HuH-7 (cell line): ENCODE measurements at places on chromosomes 2 and 18.

- DNase-seq, result no peak
Observed at GRCh38 chr2:148896136-148896535, 21.1 kb downstream of the KIF5C start.

DNA sequence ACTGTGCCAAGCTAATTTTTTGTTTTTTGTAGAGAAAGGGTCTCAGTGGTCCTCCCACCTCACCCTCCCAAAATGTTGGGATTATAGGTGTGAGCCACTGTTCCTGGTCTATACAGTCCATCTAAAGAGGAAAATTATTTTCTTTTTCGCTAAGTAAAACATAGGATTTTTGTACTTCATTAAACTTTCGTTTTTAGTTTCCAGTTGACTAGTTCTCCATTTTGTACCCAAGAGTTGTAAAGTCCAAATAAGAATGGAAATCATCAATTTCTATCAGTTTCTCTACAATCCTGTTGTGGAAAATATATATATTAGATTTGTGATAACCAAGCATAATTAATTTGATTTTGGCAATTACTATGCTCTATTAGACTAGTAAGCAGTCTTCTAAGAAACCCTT, 156.4 kb downstream of the BABAM2 start:
- DNase-seq, result no peak

DNA sequence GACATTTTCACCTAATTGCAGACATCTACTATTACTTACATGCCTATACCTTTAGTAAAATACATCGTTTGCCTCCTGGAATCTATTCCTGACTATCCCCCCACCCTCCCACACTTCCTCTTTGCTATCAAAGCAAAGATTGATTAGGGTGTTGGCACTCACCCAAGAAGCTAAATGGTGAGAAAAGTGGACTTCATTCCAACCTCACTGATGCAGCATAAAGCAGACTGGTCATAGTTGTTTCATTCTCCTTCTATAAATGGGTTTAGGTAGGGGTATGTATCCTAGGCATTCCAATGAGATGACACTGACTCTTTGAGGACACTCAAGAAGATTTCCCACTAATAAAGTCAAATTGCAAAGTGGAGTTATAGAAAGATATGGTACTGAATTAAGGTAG, 97.4 kb downstream of the LRP1B start:
- no peak for DNase-seq

- no peak for DNase-seq
Observed at GRCh38 chr18:44850001-44850400, 169.3 kb downstream of the SETBP1 start.

DNA sequence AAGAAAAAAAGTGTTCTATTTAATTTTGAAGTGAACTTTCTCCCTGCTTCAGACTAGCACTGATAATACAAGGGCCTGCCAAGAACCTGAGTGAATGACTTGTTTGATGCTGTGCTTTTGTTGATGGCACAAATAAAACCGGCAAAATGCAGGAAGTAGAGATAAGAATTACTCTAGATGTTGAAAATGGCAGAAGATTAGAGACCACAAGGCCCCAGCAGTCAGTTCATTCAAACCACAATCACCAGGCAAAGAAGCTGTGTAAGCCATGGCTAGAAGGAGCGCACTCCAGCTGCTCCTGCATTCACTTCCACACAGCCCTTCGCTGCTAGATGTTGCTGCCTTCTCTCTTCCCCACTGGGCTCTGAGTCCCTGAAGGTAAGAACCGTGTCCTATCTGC, 297.1 kb downstream of the AGPS start:
- no peak for DNase-seq

- no peak for DNase-seq
Observed at GRCh38 chr2:156826341-156826933, 390.3 kb downstream of the GPD2 start.

DNA sequence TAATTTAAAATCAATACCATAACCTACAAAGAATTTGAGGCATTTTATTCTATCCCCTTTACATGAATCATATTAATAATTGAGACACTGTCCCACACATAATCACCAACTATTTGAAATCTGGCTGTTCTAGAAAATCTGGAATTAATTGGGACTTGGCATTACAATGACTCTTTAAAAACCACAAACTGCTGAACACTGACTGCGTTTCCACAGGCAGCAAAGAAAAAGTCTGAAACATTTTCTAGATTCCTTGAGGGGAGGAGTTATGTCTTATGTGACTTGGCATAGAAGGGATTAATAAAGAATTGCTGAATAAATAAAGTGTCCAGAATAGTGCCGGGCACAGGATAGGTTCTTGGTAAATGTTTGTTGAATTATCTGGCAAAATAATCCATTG, 61.4 kb downstream of the GPR39 start:
- DNase-seq, result no peak

DNA sequence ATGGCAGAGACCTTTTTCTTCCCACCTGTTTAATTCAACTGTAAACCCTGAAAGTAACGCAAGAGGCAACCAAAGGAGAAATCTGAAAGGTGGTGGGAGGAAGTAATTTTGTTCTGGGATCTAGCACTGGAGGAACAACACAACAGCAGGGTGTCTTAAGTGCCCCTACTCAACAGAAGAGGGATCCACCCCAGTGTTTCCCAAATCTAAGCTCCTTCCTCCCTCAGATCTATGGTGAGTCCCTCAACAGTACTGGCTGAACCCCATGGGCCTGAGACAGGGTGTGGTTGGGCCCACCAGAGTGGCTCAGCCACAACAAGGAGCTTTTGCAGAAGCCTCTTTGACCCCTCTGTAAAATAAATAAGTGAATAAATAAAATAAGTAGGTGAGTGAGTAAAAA, 790.3 kb downstream of the ERBB4 start:
- DNase-seq, result no peak

GRCh38 chr2:9179572-9180201, 26.9 kb upstream of the ASAP2 start:
- DNase-seq, result no peak

GRCh38 chr2:58826795-58827194, 585.7 kb upstream of the FANCL start:
- no peak for DNase-seq

DNA sequence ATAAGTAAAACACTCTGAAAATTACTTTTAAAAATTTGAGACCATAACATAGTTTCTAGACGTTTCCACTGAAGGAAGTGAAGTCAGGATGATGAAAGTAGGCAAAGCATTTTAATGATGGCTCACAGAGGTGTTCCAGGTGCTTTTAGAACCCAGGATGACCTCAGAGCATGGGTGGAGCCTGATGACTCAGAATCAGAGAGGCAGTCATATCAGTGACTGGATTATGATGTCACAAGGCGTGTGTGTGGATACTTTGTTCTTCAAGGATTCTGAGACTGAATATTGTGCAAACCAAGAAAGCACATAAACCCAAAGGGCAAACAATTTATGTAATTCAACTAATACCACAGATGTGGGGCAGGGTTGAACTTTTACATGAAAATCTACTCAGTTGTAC, 208.0 kb upstream of the FBXO11 start:
- no peak for DNase-seq

DNA sequence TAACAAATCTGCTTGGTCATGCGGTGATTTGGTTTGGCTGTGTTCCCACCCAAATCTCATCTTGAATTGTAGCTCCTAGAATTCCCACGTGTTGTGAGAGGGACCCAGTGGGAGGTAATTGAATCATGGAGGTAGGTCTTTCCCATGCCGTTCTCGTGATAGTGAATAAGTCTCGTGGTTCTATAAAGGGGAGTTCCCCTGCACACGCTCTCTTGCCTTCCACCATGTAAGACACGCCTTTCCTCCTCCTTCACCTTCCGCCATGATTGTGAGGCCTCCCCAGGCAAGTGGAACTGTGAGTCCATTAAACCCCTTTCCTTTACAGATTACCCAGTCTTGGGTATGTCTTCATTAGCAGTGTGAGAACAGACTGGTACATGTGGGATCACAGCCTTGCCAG, 36.7 kb downstream of the TRABD2A start:
- no peak for DNase-seq

DNA sequence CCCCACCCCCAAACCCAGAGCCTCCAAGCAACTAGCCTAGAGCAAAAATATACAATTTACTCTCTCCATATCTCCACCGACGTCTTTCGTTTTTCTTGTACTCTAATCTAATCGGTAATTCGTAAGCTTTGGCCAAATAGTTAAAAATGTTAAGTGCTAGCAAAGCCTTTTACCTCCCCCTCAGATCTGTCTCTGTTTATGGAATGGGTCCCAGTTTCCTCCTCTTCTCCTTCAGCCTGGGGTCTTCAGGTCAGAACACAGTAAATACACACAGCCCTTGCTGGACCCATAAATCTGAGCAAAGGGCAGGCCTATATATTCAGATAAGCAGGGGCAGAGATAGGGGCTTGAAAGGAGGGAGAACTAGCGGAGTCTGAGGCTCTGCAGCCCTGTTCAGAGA, 267.4 kb downstream of the MEIS1 start:
- peak; percentile 15 for DNase-seq

DNA sequence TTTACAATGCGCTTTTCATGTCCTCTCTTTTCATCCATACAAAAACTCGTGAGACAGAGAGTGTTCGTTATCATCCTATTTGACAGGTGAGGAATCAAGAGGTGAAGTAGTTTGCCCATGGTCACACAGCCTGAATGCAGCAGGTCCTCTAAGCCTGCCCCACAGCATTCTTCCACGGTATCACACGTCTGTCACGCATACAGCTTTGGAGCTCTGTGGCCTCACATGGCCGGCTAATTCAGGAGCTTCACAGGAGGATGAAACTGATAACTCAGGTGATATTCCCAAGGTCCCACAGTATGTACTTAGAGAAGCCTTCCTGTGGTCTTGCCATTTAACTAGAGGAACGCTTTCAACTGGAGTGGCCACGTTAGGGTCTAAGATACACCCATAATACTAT, 59.0 kb downstream of the MYO5B start:
- no peak for DNase-seq

DNA sequence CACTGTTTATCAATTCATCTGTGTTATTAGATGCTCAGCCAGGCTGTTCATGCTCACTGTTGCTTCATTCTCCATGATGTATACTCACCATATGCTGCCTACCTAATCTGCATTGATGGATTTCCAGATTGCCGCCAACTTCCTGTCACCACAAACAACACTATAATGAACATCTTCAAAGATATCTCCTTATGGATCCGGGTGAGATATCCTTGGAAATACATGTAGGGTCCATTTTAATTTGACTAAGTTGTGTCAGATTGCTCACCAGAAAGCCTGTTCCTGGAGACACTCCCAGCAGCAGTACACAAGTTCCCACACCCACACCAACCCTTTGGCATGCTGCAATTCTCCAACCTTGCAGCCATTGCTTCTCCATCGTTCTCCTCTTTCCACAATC, 547.5 kb upstream of the TNP1 start:
- DNase-seq, result no peak

GRCh38 chr2:200439981-200440380, 69.9 kb downstream of the KCTD18 start:
- DNase-seq, result no peak

DNA sequence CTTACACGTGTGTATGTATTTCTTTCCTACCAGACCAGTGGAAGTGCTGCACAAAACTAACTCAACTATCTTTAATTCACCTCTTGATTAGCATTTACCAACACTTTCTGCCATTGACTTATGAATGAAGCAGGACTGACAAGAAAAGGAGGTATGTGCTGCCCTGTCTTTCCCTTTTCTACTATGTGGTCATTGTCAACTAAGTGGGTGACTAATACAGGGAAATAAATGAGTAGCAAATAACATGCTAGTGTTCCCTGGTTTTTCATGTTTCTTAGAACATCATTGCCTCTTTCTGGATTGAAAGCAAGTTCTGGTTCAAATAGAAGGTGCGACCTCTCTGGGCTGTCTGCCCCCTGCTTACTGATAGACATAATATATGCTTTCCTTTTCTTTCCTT, 58.0 kb downstream of the LINC00305 start:
- no peak for DNase-seq

DNA sequence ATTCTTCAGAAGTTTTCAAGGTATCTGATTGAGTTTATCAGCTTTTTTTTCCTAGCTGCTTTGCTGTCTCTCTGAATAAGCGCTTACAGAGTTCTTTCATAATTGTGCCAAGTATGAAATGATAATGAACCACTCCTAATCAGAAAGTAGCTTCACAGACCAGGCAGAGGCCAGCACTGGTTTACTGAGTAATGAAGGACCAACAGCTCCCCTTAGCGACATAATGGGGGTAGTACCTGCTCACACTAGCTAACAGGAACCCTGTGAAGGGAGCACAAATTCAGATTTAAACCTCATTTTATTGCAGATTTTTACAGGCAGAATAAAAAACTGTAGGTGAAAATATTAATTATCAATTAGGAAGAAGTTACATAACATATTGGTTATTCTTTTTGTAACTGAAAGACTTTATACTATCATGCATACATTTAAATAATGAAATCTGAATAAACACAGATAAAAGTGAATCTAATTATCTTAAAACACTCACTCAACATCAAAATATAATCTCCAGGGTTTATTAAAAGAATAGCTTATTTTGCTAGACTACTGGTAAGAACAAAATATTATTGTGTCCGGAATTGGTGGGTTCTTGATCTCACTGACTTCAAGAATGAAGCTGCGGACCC, 53.7 kb upstream of the LRRC30 start:
- DNase-seq, result peak; percentile 69

- peak; percentile 50 for DNase-seq
Observed at GRCh38 chr2:86396291-86396785, 44.8 kb upstream of the KDM3A start.

DNA sequence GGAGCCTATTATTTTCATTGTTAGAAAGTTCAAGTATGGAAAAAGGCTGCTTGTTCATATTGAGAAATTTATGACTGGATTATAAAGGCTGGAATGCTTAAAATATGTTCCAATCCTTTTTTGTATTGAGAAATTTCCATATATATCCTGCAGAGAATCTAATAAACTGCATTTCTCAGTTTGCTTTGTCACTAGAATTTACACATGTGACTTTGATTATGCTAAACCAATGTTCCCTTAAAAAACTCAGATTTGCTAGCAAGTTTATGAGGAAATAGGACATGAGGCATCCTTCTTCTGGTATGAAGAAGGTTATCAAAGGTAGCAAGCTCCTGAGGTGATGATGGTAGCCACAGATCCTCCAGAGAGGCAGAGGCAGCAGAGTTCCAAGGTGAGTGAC, 29.2 kb upstream of the DSEL start:
- no peak for DNase-seq

GRCh38 chr2:62340994-62341484, 145.1 kb downstream of the B3GNT2 start:
- no peak for DNase-seq

GRCh38 chr18:49371786-49372185, 88.7 kb downstream of the DYM start:
- no peak for DNase-seq

DNA sequence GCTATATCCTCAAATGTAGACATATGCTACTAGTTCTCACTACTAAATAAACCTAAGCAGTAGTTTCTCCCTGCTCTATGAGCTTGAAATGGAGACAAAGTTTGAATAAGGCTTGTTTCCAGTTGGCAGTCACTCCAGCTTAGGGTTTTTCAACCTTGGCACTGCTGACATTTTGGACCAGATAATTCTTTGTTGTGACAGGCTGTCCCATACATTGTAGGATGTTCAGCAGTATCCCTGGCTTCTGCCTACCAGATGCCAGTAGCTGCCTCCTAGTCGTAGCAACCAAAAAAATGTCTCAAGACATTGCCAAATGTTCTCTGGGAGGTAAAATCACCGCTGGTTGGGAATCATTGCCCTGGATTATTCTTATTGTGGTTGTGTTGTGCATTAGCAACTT, 182.7 kb upstream of the PARD3B start:
- no peak for DNase-seq

GRCh38 chr2:234994438-234995321, 42.9 kb downstream of the SH3BP4 start:
- no peak for DNase-seq

- DNase-seq, result peak; percentile 67
Observed at GRCh38 chr18:23134780-23135549, at the start of gene CABLES1. TSS of gene CABLES1 (plus strand) at chr18:23135485. CDS start at chr18:23135763, 278 bp downstream.
